Mammary epithelial cell (primary cell): ENCODE measurements at places on chromosomes 3 and 15. TPM values are rescaled to one million over a fixed set of nuclear protein-coding genes. Genes with fewer than 3 reads are reported as not detected.

- DNase-seq = no peak
These were observed 31.1 kb upstream of the NEO1 start for GRCh38 chr15:73021139-73021621.

The CEP152 gene
- 4.5 and 9.2 TPM in 2 replicates for total RNA-seq

The CTSH gene
- total RNA-seq = 74.2 TPM

- no peak for DNase-seq
These were observed 11.3 kb upstream of the NIPA2 start for GRCh38 chr15:22827125-22827524.

GRCh38 chr3:147305533-147306250, 100.7 kb downstream of the ZIC4 start:
- no peak for DNase-seq

The LHFPL4 gene
- not detected in 2 replicates for total RNA-seq

The SPESP1 gene
- not detected in 2 replicates for total RNA-seq

The UMPS gene
- total RNA-seq = 28.2 TPM

- DNase-seq = no peak
These were observed 608.8 kb downstream of the FOXP1 start for GRCh38 chr3:70974747-70975146.

The SPRED1 gene
- 47.7 TPM for total RNA-seq

The SEMA3G gene
- 0.45 and 0.83 TPM in 2 replicates for total RNA-seq

- no peak for DNase-seq
These were observed 36.5 kb upstream of the PLXNA1 start for GRCh38 chr3:126946405-126946804.

DNA sequence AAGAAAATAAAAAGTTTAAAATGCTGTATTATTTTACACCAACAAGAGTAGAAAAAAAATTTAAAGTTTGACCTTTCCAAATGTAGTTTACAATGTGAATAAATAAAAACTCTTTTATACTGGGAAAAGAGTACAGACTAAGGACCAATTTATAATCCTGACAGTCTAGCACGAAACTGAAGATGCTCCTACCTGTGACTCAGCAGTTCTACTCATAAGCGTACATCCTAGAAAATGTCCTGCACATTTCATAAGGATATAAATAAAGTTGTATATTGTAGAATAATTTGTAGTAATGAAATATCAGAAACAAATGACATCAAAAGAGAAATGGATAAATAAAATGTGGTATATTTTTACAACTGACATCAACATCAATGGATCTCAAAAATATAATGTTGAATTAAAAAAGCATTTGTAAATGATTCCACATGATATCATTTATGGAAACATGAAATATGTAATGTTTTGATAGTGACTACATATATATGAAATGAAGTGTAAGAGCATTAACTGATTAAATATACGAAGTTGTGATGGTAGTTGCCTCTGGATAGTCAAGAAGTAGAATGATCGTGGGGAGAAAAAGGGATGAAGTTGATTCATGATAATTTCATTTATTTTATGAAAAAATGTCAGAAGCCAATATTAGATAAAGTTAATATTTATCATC, 161.3 kb upstream of the CBLB start:
- DNase-seq = peak; percentile 14

DNA sequence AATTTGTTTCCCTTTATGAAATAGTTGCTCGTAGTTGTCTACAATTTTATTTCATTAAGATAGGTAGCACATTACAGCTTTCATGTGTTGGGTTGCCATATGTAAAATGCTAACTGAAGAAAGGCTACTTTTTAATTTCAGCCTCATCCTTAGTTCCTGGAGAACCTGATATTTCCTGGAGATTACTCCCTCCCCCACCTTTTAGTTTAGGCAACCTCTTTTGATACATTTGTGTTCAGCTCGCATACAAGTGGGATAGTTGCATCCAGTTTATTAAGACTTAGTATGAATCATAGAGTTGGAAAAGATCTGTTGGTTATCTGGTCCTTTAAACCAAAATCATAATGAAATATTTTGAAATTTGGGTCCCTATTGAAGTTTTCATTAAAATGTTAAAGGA, 6.0 kb downstream of the SETD5 start:
- no peak for DNase-seq

DNA sequence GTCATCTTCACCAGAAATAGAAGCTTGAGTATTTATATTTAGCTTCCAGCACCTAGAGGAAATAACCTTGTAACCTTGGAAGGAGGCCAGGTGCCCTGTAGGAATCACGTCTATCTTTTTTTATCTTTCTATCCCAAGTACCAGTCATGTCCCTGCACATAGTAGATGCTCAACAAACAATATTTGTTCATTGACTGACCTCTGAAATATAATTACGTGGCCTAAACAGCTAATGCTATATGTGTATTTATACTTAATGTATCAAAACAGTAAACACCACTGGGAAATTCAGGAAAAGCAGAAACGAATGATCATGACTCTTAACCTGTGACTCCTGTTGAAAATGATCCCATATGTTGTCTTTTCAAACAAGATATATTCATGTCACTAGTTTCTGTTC, 97.9 kb upstream of the ADAMTSL3 start:
- no peak for DNase-seq

The FGD5 gene
- not detected in 2 replicates for total RNA-seq

- DNase-seq = no peak
These were observed 82.9 kb downstream of the MYO9A start for GRCh38 chr15:72034859-72035650.

DNA sequence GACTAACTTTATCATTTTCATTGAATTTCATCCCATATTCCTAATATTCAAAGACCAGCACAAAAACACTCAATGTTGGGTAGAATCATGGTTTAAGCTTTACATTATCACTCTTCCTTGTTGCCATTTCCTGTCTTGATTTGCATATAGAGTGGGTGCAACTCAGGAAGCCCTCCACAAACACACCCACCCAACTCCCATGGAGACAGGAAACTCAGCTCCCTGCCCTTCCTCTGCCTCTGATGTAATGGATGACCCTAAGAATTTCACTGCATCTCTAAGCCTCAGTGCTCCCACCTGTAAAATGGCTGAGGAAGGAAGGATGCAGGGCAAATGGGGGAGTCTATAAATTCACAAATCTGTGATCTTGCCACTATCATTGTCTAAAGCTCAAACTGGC, 98.1 kb upstream of the BFSP2 start:
- no peak for DNase-seq

DNA sequence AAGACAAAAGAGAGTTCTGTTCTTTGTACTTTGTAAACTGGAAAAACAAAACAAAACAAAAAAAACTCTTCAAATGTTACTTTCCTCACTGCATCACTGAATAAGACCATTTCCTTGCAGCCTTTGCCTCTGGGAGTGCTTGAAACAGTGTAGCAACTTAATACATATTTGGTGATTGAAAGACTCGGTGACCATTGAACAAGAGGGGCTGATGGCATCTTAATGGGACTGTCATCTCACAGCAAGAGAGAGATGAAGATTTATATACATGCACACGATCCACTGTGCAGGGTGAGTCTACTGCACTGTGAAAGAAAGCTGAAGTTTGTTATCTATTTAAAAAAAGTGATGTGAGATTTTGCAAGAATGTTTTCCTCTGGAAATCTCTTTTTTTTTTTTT, 111.9 kb upstream of the KLHL25 start:
- no peak for DNase-seq

GRCh38 chr15:47395076-47395475, 322.2 kb upstream of the SEMA6D start:
- DNase-seq = no peak

The RHOV gene
- 0.83 TPM for total RNA-seq

The CACNA2D3 gene
- total RNA-seq = not detected in 2 replicates

The FBXO40 gene
- total RNA-seq = not detected in 2 replicates

The CXCR6 gene
- not detected in 2 replicates for total RNA-seq

The POMGNT2 gene
- total RNA-seq = 9.8 and 11.2 TPM in 2 replicates

The SNX22 gene
- total RNA-seq = 0.17 TPM

DNA sequence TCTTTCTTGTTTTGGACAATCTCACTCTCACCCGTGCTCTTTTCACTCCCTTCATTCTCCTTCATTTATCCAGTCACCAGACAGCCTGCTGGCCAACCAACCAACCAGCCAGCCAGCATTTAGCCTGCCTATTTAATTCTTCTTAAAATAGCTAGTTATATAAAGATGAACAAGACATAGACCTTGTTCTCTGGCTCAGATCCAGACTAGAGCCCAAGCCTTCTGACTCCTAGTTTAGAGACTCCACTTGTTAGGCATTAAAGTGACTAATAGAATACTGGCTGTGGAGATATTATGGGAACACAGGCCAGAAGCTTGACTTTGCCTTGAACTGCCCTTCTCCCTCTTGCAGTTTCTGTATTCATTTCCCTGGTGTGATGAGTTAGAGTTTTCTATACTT, 215.3 kb upstream of the THRB start:
- no peak for DNase-seq

- no peak for DNase-seq
These were observed 273.8 kb upstream of the RGMA start for GRCh38 chr15:93362821-93363220.

DNA sequence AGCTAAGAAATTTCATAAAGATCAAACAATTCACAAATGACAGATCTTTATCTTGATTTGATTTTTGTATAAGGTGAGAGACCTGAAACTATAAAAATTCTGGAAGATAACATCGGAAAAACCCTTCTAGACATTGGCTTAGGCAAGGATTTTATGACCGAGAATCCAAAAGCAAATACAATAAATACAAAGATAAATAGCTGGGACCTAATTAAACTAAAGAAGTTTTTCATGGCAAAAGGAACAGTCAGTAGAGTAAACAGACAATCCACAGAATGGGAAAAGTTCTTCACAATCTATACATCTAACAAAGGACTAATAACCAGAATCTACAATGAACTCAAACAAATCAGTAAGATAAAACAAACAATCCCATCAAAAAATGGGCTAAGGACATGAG, 116.9 kb upstream of the BCHE start:
- no peak for DNase-seq
